ENCODE measurements at places on chromosomes 11 and 22.

DNA sequence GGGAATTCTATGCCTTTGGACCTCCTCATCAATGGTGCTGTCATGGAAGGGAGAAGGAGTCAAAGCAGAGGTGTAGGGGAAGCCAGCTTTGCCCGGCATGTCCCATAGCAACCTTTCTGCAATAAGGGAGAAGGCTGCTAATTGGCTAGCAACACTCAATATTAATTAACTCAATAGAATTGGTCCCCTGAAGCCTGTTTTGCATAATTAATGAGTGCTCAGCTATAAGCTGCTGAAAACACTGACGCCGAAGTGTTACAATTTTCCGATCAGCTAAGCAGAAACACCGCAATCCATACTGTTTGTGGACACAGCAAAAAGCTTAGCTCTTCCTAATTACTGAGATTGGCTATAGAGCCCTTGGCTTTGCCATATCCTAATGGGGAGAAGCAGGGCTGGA is 245.0 kb downstream of the CSNK2A3 start:
- DNase-seq = no peak

DNA sequence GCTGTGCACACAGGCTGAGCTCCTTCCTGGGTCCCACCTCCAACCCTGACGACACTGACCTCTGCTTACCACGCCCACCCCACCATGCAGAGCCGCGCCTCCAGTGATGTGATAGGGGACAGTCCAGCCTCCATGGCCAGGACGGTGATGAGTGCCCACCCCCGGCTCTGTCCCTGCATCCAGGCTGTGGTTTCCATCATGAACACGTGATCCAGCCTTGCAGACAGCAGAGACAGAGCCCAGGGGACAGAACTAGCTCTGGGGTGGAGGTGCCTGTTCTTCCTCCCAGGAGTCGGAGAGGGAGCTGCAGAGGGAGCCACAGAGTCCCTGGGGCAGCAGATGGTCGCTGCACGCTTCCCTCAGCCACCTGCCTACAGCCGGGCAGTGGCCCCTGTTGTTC is 42.6 kb upstream of the IGSF9B start:
- peak; percentile 81 for DNase-seq

GRCh38 chr11:62689421-62690183 is at the start of gene LRRN4CL:
Gene LRRN4CL, minus strand, starts transcription at chr11:62689530. Its CDS starts 1,022 bp downstream, at chr11:62688508.
- DNase-seq = no peak

- no peak for DNase-seq
Measured at GRCh38 chr22:36308880-36309279, 55.9 kb downstream of the APOL1 start.

DNA sequence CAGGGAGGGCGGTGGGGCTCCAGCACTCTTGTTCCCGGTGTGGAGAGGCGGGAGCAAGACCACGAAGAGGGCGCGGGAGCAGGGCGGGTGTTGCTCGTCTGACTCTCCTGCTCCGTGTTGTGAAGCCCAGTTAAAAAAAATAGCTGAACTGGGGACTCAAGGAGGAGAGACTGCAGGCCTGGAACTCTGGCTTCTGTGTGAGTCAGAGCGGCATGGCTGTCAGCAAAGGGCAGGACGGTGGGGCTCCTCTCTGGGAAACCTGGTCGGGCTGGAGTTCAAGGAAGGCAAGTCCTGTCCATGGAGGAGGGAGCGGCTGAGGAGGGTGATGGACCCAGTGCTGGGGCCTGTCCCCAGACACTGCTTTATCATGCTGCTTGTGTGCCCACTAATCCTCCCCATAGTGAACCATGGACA is 152.3 kb downstream of the FEZ1 start:
- no peak for DNase-seq

- DNase-seq = peak; percentile 68
Measured at GRCh38 chr11:12680246-12680939, 6.2 kb downstream of the TEAD1 start.

Data from SK-N-DZ (cell line).